ENCODE measurements at places on chromosomes 16 and 17.

DNA sequence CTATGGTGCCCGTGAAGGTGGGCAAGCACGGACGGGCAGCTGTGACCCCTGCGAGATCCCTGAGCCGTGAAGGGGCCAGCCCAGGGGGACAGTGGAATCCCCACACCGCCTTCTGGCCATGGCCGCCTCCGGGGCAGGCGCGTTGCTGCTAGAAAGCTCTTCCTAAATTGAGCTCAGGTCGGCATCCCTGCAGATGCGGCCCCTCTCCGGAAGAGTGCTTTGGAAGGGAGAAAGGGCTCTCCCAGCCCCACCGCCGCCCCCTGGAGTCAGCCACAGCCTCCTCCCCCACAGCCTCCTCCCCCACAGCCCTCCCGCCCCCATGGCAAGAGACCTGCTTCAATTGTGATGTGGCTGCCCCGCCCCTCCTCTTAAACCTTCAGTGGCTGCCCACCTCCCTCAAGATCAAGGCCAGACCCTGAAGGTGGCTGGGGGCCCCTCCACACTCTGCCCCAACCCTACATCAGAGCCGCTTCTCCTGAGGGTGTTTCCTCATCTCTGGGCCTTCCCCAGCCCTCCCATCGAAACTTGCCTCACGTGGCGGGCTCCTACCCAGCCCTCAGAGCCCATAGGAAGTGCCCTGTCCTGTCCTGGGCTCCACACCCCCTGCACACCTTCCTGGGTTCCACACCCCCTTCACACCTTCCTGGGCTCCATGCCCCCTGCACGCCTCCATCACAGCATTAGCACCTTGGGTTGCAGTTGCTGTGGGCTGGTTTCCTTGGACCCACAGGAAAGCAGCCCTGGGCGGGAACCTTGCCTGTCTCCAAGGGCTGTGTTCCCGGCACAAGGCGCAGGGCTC is 5.5 kb upstream of the CBFA2T3 start:
- no peak for DNase-seq

- no peak for DNase-seq
Observed at GRCh38 chr17:2123375-2124251, 68.7 kb downstream of the HIC1 start.

- DNase-seq = no peak
Observed at GRCh38 chr17:71180801-71181385, 939.9 kb upstream of the SOX9 start.

- no peak for DNase-seq
Observed at GRCh38 chr16:22337849-22338635, 36.4 kb downstream of the CDR2 start.

DNA sequence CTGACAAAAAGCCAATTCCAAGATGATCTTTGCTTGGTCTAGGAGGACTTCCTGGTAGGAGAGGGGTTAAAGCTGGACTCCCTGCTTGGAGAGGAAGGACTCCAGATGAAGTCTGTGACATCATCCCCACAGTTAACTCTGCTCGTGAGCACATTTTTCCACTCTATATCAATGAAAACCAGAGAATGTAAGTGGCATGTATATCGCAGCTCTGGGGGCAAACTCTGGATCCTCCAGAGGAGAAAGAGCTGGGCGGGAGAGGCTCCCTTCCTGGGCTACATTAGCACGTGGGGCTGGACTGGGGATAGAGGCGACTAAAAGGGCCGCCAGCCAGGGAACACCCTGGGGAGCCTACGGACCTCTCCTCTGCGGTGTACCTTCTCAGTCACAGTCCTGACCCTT is 34.1 kb downstream of the HIC1 start:
- DNase-seq = no peak

DNA sequence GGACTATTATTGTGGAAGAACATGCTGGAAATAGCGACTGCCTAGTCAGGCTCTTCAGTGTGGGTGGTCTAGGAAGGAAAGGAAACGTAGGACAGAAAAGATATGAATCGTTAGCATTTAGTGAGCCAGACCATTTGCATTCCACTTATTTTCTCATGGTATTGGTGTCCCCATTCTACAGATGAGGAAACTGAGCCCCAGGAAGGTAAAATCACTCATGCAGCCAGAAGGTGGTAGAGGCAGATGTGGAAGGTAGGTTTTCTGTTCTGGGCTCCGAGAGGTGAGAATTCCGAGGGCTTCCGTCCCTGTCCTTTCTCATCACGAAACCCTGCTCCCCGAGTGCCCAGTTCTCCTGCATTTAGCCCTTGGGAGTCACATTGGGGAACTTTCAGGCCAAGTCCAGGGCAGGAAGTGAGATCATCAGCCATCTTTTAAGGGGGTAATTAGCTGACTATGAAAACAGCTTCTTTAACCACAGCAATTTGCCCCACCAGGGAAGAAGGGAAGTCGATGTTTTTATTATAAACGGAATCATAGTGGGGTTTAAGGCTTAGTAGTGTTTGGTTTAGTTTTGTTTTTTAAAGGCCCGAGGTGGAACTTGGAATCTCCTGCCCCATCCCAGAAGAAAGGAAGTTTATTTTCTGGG is 110.7 kb upstream of the IRX3 start:
- no peak for DNase-seq
